ENCODE measurements at places on chromosomes 5 and 9.

DNA sequence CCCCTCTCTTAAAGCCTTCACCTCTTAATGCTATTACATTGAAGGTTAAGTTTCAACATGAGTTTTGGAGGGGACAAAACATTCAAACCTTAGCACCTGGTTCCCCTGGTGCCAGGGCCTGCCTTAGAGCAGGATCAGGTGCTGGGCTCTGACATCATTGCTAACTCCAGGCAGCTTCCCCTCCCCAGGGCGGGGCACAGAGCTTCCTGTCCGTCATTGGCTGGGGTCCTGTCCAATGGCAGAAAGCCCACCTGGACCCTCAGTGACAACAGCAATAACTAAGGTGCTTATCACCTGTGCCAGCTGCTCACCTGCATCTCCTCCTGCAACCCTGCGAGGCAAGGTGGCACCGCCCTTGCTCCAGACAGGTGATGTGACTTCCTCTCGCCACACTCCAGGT lies 177.4 kb downstream of the NSG2 start:
- DNase-seq: no peak

GRCh38 chr5:96879665-96880064 lies 3.4 kb downstream of the ERAP2 start:
- no peak for DNase-seq

- no peak for DNase-seq
These were observed 69.0 kb downstream of the SECISBP2 start for GRCh38 chr9:89387197-89387849.

DNA sequence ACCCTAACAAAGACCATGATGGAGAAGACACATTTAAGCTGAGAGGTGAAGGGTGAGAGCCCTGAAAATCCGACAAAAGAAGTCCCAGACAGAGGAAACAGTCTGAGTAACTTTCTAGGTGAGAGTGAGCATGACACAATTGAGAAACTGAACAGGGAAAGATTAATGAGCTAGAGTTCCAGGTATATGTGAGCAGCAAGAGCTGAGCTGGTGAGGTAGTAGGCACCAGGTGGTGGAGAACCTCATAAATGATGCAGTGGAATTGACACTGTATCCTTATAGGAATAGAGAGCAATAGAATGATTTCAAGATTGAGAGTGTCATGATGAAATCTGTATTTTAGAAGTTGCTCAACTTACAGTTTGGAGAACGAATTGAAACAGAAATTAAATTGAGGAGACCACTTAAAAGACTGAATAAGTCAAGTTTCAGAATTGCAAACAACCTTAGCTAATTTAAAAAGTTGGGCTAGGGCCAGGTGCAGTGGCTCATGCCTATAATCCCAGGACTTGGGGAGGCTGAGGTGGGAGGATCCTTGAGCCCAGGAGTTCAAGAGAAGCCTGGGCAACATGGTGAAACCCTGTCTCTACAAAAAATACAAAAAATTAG lies 89.8 kb downstream of the NREP start:
- DNase-seq: no peak

GRCh38 chr5:167361795-167362194 lies 929.6 kb upstream of the WWC1 start:
- no peak for DNase-seq

DNA sequence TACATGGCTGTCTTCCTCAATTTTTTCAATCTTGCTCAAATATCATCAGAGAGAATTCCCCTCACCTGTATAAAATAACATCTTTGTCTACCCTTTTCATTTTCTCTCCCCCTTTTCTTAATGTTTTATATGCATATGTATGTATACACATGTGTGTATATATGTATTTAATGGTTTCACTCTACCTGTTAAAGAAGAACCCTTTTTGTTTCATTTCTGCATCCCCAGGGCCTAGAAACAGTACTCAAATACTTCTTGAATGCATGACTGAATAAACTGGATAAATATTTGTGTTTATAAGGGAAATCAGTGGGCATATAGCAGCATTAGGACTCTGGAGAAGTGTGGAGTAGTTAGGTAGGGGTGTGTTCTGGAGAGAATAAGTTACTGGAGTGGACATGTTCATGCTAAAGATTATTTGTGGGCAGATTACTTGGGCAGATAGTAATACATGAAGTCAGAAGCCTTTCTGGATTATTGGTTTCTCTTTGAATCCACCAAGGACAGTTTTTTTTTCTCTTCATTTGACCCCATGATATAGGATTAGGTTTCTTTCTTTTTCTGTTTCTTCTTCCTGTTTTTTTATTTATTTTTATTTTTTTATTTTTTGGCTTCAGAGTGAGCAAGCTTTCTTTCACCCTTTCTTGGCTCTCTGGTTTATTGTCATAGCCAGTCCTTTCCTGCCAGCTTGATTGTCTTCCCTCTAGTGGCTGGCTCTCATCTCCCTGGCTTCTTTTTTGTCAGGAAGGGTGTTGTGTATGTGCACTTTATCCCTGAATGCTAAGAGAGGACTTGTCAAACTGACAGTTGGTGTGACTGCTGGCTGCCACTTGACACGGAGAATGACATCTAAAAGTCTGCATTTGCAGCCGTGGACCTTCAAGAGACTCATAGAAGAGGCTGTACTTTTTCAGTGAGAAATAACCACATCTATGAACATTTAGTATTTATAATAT lies 89.3 kb downstream of the ZCCHC7 start:
- no peak for DNase-seq

- DNase-seq: no peak
These were observed 11.4 kb upstream of the LARP1 start for GRCh38 chr5:154743812-154744211.

- no peak for DNase-seq
These were observed 342.8 kb downstream of the GABRG2 start for GRCh38 chr5:162410365-162410764.

DNA sequence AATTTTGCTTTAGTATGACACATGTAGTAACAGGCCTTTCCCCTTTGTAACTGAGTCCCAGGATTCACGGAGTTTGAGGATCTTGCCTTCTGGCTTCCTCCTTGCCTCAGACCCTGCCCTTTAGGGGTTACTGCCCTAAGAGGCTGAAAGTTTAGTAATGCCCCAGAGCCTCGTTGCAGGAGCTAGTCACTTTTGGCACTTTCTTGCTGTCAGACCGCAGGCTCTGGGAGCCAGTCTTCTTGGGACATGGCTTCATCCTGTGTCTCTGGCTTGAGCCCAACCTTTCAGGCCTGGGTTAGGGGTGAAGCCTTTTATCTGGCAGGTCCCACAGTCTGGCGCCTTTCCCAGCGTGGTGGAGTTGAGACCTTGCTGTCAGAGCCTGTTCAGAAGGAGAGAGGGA lies 185.6 kb upstream of the DMRT1 start:
- DNase-seq: peak; percentile 37

GRCh38 chr5:51302343-51302742 lies 80.9 kb upstream of the ISL1 start:
- DNase-seq: no peak

DNA sequence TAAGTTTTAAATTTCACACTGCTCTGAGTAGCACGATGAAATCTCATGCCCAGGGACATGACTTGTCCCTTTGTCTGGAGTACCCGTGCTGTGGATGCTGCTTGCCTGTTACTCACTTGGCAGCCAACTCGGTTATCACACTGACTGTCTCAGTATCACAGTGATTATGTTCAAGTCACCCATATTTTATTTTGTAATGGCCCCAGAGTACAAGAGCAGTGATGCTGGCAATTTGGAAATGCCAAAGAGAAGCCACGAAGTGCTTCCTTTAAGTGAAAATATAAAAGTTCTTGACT lies 22.8 kb upstream of the SCGB3A2 start:
- no peak for DNase-seq

- DNase-seq: peak; percentile 33
These were observed 719 bp upstream of the ISCA1 start for GRCh38 chr9:86282979-86283535.

DNA sequence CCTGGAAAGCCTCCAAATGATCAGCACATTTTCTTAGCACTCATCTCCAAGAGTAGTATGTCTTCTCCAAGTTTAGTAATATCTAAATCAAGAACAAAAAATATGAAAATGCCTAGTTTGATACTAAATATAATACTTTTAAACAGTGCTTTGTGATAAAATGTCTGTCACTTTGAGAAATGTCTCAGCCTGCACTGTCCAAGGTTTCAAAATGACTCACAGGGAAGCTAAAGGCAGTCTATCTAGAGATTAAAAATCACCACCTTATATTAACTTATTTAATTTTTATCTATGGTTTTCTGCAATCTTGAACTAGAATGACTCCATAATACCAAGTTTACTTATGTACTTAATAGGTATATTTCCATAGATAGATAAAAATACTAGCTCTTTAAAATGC lies 633.0 kb upstream of the C9orf72 start:
- no peak for DNase-seq

DNA sequence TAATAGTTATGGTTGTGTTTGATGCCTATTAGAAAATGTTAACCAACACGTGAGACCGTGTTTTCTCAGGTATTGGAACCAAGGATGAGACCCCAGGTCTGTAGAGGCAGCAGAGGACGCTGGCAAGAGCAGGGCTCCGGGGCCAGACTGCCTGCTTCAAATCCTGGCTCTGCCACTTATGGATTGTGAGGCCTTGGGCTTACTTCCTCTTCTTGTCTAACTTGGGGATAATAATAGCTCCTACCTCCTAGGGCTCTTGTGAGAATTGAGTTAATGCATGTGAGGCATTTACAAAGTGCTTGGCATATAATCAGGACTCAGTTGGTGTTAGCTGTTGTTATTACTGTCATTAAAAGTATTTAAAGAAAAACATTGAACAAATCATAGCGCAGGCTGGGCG lies 85.5 kb upstream of the PITX1 start:
- DNase-seq: no peak

DNA sequence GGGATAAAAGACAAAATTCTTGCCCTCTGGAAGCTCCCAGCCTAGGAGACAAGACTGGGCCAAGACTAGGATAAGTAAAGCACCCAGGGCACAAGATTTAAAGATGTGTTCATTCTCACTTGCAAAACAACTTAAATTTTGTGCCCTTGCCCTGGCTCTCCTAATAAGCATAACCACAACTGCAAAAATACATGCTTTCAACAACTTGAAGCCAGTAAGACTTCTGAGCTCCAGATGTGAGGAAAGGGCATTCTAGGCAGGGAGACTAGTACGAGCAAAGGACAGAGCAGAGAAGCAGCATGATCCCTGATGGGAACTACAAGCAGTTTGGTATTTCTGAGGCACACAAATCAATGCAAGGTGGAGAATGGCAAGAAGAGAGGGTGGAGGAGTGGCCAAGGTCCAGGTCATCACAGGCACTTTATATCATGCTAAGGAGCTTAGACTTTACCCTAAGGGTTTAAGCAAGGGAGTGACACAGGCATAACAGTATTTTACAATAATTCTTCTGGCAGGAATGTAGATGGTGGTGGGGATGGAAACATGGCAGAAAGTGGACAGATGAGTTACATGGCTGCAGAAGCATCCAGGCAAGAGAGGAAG lies 30.1 kb upstream of the SIL1 start:
- no peak for DNase-seq

DNA sequence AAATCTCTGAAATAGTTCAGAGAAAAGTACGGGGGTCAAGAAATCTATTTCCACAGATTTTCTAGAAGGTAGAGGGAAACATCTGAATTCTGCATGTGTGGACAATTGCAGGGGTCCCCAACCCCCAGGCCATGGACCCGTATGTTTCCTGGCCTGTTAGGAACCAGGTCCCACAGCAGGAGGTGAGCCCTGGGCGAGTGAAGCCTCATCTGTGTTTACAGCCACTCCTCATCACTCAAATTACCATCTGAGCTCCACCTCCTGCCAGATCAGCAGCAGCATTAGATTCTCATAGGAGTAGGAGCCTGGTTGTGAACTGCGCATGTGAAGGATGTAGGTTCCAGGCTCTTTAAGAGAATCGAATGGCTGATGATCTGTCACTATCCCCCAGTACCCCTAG lies 200.5 kb upstream of the EDIL3 start:
- DNase-seq: no peak

- no peak for DNase-seq
These were observed 20.7 kb upstream of the ZNF782 start for GRCh38 chr9:96874947-96875460.

DNA sequence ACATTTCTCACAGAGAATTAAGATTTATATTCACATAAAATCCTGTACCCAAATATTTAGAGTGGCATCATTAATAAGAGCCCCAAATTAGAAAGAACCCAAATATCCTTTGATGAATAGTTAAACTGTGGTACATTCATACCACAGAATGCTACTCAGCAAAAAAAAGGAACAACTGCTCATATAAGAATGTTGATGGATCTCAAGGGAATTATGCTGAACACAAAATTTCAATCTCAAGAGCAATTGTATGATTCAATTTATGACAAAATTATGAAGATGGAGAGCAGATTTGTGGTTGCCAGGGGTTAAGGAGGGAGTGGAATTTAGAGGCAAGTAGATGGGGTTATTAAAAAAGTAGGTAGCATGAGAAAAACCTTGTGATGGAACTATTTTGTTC lies 4.5 kb upstream of the PAIP1 start:
- no peak for DNase-seq

GRCh38 chr5:148125641-148126040 lies 42.7 kb upstream of the SPINK14 start:
- no peak for DNase-seq

DNA sequence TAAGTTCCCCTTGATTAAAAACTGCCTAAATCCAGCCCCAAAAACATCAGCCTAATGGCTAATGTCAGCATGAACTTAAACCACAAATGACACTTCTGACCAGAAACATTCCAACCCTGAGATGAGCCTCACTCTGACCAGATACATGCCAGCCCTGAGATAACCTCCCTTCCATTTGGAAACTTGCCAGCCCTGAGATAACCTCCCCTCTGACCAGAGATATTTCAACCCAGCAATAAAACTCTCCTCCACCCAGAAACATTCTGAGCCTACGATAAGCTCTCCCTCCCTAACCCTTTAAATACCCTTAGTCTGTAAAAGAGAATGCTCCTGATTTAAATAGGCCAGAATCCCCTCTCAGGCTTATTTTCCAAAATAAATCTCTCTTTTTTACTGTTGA lies 1035.7 kb upstream of the NUDT12 start:
- DNase-seq: no peak
